HCEC 1CT (cell line): ENCODE measurements at places on chromosomes 7 and 10.

DNA sequence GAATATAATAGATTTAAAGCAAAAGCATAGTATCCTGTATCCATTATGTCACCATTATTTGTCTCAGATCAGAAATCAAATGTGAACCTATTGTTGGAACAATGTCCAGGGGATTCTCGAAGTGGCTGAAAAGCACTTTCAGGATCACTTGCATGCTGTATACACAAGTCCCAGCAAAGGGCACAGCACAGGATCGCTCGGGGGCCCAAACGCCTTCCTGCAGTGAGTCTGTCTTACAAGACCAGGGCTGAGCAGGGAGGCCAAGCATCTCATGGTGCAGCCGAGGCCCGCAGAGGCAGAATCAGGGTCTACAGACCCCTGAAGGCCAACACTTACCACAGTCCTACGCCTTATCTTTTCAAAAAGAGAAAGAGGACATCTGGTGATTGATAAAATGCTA, 92.3 kb downstream of the TNS3 start:
- no peak for DNase-seq

DNA sequence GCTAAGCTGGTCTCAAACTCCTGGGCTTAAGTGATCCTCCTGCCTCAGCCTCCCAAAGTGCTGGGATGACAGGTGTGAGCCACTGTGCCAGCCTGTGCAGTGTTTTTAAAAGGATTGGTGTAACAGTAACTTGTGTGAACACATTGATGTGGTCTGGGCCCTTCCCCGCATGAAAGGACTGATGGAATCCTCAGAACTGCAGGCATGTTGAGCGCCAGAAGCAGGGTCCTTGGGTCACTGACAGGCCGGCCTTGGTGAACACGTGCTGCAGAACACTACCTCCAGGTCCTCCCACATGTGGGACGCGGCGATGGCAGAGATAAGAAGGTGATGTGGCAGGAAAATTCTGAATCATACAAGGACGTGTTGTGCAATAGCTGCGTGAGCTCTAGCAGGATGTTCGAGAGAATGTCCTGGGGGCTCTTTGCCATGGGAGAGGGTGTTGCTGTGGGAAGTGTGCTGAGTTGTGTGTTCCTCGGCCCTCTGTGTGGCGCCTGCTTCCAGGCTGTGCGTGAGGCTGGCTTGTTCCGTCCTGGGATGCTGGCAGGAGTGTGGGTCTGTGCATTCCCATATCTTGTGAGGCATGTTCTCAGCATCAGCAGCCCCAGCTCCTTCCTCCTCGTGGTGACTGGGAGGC, 68.2 kb downstream of the DNAJB6 start:
- DNase-seq, result peak; percentile 29

DNA sequence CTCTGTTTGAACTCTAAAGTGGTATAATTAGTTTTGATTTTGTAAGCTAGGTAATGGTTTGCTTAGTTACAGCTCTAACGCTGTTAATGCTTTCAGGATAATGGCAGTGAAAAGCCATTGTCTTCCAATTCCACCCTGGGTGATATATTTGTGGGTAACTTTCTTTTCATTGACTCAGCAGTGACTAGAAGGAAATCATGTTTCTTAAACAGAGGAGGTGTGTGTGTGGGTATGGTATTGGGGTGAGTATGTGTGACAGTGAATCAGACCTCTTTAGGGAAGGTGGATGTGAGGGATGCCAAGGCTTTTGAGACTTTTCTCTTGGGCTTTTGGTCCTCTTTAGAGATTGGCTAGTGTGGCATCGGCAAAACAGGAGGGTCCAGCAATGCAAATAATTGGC, 13.6 kb downstream of the ENTPD7 start:
- peak; percentile 58 for DNase-seq

- DNase-seq, result peak; percentile 72
Measured at GRCh38 chr7:99374111-99375064, at the start of gene ARPC1B. Gene ARPC1B (plus strand): TSS chr7:99374730. CDS start chr7:99385715, 10,985 bp downstream.

DNA sequence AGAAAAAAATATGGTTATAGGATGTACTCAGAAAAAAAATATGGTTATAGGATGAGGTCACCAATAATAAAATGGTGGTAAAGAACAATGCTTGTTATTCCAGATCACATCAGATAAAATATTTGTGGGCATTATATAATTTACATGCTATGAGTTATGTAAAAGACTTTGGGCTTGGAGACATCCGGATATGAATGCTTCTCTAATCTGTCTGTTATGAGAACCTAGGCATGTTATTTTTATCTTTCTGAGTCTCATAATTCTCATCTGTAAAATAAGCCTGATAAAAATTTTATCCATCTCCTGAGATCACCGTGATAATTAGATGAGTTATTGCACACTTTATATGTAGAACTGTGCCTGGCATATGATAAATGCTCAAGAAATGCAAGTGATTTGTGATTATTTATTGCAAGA, 37.8 kb downstream of the DKK1 start:
- DNase-seq, result peak; percentile 45

DNA sequence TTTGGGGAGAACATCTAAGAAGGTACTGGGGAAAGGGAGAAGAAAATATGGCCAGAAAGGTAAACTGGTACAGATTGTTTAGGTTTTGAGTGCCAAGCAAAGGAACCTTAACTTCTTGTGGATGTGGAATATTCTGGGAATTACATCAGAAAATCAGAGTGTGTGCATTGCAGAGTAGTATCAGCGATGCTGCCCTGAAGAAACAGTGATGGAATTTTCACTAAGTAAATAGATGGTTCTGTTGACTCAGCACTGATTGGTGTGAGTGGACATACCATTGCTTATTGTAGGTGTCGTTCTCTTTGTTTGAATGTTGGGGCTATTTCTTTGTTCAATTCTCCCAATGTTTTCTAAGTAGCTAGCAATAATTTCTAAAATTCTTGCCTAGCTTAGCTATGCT, 24.4 kb upstream of the AKR1B1 start:
- no peak for DNase-seq

DNA sequence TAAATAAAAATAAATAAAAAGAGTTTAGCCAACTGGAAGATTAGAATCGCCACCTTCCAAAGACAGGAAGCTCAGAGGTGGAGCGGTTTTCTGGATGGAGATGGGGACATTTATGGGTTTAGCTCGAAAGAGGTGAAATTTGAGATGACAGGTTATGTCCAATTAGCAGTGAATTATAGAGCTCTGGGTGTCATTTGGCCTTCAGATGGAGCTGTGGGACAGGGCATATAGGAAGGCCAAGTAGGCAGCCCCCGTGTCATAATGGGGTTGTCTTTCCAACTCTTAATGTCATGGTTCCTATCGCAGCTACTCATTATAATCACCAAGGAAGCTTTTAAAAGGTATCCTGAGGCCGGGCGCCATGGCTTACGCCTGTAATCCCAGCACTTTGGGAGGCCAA, 21.0 kb upstream of the EEPD1 start:
- no peak for DNase-seq

DNA sequence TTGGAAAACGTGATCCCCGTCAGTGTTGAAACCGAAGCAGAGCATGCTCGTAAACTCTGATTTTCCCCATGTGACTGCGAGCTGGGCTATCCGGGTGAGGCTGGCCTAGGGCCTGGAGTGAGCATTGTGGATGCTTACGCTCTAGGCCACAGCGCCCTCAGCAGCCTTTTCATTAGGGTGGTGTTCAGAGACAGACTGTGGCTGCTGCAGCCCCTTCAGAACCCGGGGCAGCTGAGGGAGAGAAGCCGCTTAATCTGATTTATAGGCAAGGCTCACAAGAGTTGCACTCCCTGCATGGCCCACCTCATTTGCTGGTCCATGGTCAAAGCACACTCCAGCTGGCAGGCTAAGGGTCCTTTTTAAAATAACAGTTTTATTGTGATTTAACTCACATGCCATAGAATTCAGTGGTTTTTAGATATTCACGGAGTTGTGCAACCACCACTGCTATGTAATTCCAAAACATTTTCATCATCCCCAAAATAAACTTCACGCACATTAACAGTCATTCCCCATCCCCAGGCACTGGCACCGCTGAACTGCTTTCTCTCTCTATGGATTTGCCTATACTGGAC, 72.5 kb downstream of the SYPL1 start:
- peak; percentile 79 for DNase-seq

DNA sequence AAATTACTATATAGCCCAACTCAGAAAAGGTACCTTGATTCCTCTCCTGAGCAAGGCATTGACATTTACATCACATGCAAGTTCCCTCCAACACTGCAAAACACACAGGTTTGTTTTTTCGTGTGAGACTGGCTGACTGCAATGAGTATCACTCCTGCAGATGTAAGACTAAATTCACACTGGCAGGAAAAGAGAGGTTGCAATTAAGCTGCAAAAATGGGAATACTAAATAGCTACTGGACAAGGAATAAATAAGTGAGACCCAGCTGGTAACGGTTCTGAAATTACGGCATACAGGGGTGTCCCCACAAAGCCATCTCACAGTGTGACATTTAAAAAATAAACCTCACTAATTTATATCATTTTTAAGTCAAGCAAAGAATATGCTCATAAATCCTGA, 97.3 kb downstream of the PIP4K2A start:
- no peak for DNase-seq

GRCh38 chr10:88237896-88238614, 345.1 kb downstream of the RNLS start:
- no peak for DNase-seq

DNA sequence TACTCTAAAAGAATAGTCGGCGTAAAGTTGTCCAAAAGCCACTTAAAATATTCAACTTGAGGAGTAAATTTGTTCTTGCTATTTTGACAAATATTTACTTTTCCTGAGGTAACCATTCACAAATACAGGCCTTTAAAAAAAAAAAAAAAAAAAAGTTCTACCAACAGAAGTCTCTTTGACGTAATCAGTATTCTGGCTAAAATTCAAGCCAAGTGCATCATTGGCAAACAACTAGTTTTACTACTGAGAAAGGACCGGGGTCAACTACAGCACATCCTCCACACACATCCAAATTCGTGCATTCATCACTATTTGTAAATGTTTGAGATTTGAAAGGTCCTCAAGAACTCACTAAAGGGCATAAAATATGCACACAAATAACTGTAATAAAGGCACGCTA, 2.0 kb downstream of the OAT start:
- peak; percentile 19 for DNase-seq

GRCh38 chr10:87658321-87658795, 1.3 kb upstream of the PAPSS2 start:
- no peak for DNase-seq

DNA sequence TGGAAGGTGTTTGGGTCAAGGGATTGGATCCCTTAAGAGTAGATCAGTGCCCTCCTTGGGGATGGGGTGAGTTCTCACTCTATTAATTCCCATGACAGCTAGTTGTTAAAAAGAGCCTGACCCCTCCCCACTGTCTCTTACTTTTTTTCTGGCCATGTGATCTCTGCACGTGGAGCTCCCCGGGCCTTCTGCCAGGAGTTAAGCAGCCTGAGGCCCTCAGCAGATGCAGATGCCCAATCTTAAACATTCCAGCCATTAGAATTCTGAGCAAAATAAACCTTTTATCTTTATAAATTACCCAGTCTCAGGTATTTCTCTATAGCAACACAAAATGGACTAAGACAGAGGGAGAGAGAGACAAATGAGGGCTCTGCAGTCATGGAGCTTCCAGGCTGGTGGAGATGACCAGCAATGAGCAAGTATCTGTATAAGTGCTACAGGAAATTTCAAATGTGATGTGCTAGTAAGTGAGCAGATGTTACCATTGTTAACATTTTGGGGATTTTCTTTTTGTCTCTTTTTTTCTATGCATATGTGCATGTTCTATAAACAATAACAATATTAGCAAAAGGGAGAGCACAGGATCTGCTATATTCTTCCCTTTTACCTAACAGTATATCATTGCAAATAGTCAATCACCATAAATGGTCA, 26.7 kb downstream of the PLPP4 start:
- DNase-seq, result no peak

DNA sequence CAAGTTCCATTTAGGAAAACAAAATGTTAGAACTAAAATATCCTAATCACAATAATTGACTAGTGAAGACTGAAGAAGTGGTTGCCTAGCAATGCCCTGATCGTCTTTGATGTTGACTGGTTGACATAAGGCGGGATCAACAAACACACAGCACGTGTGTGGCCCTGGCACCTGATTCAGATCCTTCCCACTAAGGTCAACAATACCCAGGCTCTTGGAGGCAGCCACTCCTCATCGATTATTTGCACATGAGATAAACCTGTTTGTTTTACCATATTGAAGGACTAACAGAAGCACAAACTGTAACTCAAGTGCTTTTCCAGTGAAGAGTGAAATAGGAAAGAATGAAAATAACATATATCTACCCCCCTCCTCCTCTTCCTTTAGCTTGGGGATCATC, 15.6 kb downstream of the FANK1 start:
- DNase-seq, result no peak

GRCh38 chr7:52726493-52726892, 308.9 kb upstream of the POM121L12 start:
- DNase-seq, result no peak

DNA sequence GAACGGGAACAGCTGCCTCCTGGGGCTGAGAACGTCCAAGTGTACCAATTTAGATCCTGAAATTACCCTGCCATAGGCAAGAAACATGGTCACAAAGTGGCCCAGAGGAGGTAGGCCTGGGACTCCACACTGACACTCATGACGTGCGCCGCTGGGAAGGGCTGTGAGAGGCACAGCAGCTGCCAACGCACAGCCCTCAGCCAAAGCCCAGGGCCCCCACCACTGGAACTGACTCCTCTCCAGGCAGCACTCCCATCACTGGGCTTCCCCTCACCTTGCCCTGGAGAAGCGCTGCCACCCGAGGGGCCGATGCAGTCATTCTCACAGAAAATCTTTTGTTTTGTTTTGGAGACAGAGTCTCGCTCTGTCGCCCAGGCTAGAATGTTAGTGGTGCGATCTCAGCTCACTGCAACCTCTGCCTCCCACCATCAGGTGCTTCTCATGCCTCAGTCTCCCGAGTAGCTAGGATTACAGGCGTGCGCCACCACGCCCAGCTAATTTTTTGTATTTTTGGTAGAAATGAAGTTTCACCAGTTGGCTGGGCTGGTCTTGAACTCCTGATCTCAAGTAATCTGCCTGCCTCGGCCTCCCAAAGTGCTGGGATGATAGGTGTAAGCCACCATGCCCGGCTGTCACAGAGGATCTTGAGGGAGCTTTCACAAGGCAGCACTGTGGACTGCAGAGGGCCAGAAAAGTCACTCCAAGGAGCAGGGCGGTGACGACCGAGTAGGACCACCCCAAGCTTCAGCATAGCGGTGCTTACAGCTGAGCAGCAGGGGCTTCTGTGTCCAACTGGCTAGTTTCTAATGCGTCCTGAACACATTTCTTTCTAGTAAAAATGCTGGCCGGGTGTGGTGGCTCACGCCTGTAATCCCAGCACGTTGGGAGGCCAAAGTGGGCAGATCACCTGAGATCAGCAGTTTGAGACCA, 13.5 kb downstream of the GUSB start:
- no peak for DNase-seq

GRCh38 chr7:4706384-4707216, 24.5 kb downstream of the FOXK1 start:
- DNase-seq, result no peak

- no peak for DNase-seq
Measured at GRCh38 chr10:75542084-75542483, 110.7 kb downstream of the LRMDA start.

- peak; percentile 38 for DNase-seq
Measured at GRCh38 chr7:102073931-102074880, 212.5 kb upstream of the SH2B2 start.

- no peak for DNase-seq
Measured at GRCh38 chr10:44911081-44911540, at the start of gene TMEM72. Gene TMEM72 (plus strand): TSS chr10:44911337. CDS start chr10:44911513, 176 bp downstream.

- DNase-seq, result peak; percentile 62
Measured at GRCh38 chr10:133261726-133262325, 14.8 kb downstream of the ADAM8 start.

- DNase-seq, result peak; percentile 39
Measured at GRCh38 chr10:117005026-117005526, at the start of gene SHTN1. Gene SHTN1 (minus strand): TSS chr10:117005187. CDS start chr10:117005079, 108 bp downstream.
